ENCODE measurements at places on chromosomes 5 and 9.

DNA sequence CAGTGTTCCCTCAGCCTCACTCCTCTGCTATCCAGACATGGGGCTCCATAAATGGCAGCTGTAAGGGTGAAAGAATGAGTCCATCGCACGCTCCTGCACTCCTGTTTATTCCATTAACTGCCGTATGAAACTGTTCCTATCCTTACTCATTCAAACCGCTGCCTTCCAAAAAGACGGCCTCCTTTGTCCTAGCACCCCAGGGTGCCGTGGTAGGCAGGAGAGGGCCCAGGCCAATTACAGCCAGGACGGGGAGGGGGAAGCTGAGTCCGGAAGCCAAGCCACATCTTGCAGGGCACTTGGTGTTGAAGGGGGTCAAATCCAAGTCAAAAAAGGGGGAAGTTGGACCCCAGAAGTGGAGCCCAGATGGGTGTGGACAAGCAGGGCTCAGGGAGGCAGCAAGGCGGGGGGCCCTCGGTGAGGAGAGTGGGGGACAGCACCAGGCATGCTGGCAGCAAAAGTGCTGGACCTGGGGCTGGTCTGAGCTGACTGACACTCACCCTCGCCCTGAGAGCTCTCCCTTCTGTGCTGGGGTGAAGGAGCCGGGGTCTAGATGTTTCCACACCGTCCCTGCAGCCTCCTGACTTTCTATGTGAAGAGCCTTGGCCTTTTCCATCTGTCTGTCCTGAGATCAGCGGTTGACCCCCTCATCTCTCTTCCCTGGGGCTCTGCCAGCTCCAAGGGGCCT is 63.3 kb downstream of the COL23A1 start:
- DNase-seq: no peak

- no peak for DNase-seq
Observed at GRCh38 chr5:108196276-108196675, 185.6 kb downstream of the FBXL17 start.

DNA sequence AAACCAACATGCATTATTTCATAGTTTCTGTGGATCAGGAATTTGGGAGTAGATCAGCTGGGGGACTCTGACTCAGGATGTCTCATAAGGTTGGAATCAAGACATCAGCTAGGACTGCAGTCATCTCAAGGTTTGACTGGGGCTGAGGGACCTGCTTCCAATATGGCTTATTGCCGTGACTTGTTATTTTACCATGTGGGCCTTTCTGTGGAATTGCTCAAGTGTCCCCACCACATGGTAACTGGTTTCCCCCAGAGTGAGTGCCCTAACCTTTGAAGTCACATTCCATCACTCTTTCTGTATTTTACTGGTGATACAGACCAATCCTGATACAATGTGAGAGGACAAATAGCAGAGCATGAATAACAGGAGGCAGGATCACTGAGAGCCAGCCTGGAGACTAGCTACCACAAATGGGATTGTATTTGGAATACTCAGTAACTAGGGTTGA is 70.2 kb upstream of the ELL2 start:
- no peak for DNase-seq

GRCh38 chr5:116153687-116154174 is 68.9 kb downstream of the COMMD10 start:
- no peak for DNase-seq

DNA sequence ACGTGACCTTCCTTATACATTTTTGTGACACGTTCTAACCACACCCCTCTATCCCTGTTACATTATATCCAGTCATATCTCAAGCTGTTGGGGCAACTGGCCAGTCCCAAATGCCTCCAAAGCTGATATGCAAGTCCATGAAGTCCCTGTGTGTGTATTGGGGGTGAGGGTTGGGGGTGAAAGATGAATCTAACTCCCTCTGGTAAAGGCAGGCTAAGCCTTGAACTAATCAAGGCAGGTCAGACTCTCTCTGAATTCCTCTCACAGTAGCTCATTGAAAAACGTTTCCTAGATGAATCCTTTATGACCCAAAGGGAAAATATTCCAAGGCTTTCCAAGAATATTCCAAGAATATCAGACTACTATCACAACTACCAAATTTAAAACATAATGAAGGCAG is 174.4 kb downstream of the MUSK start:
- DNase-seq: no peak

DNA sequence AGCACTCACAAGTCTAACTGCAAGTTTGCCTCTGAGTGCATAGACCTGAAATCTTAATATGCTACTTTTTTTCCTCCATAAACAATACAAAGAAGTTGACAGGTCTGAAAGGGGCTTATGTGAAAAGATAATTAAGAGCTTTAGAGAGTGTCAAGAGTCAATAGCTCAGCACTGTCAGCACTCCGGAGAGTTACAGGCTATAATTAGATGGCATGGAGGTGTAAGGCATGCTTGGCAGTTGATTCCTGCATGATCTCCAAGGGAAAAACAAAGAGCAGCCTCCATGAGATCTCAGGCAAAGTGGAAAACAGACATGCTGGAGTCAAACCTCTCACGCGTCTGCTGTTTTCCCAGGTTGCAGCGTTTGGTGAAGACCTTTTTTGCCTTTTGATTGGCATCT is 468.7 kb downstream of the TLE4 start:
- DNase-seq: no peak

GRCh38 chr5:174283211-174284005 is 237.9 kb downstream of the NSG2 start:
- DNase-seq: no peak

DNA sequence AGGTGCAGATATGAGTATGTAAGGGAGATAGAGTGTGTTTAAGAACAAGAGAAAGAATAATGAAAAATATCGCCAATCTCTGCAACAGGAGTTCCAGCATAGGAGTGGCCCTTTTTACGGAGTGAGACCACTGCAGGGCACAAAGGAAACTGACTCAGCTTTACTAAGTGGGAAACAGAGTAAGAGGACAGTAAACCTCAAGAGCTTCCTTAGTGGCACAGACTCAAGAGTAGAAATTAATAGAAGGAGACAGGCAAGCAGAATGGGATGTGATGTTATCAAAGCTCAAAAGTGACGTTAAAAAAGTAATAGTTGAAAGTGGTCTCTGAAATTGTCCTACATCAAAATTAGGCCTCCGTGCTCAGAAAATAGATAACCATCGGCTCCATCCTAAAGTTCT is 2.1 kb upstream of the SH3RF2 start:
- DNase-seq: no peak

DNA sequence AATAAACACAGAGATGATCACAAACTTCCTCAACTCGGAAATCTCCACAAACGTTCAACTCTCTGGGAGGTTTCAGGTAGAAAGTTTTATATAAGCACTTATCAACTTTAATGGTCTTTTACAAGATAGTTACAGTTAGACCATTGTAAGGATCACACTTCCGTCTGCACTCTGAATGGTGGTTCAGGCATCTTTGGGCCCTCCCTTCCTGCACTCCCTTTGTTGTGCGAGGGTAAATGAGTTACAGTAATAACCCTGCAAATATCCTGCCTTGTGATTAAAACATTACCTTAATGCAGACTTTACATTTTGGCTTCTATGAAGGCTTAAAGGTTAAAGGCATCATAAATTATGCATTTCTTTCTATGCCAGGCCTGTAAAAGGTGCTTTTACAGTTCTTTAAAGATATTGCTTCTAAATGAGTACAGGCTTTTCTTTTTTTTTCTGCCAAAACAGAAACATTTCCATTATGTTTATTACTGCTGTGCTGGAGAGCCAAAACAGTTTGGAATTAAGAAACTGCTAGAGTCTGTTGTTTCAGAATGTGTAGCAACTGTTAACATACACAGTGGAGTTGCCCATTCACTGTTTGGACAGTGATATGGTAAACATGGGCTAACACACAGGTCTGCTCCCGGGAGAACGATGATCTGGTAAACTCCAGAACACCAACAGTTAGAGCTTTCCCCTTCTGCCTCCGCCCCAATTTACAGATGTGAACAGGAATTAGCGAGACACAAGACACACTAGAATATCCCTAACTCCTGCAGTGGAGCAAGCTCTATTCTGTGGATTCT is 1.1 kb downstream of the PRUNE2 start:
- DNase-seq: no peak

DNA sequence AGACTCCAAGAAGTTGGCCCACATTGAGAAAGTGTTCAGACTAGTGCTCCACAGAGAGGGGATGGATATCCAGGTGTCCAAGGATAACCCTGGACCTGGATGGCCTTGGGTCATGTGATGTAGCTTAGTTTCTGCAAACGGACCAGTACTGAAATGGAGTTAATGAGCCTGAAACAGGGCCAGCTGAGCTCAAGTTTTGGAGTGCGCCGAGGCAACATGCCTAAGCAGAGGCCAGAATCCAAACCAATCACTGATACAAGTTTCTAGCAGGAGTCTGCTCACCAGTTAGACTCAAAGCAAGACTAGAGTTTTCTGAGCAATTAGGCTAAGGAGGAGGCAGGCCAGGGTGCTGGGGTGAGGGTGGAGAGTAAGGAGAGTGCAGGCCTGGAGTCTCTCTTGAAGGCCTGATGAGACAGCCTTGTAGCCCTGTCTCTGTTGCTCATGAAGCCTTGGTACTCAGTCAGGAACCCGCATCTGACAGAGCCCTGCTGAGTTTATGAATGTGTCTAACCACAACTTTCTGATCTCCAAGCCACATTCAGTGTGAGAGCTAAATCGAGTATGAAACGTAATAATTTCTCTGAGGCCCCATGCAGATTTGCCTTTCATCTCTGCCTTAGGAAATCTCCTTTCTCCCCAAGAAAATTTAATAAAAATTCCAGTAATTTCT is 68.9 kb upstream of the EQTN start:
- DNase-seq: peak; percentile 50
